SW480 (cell line): ENCODE measurements at places on chromosomes 2 and 18.

- DNase-seq: no peak
Observed at GRCh38 chr2:205586626-205587025, 95.7 kb upstream of the NRP2 start.

DNA sequence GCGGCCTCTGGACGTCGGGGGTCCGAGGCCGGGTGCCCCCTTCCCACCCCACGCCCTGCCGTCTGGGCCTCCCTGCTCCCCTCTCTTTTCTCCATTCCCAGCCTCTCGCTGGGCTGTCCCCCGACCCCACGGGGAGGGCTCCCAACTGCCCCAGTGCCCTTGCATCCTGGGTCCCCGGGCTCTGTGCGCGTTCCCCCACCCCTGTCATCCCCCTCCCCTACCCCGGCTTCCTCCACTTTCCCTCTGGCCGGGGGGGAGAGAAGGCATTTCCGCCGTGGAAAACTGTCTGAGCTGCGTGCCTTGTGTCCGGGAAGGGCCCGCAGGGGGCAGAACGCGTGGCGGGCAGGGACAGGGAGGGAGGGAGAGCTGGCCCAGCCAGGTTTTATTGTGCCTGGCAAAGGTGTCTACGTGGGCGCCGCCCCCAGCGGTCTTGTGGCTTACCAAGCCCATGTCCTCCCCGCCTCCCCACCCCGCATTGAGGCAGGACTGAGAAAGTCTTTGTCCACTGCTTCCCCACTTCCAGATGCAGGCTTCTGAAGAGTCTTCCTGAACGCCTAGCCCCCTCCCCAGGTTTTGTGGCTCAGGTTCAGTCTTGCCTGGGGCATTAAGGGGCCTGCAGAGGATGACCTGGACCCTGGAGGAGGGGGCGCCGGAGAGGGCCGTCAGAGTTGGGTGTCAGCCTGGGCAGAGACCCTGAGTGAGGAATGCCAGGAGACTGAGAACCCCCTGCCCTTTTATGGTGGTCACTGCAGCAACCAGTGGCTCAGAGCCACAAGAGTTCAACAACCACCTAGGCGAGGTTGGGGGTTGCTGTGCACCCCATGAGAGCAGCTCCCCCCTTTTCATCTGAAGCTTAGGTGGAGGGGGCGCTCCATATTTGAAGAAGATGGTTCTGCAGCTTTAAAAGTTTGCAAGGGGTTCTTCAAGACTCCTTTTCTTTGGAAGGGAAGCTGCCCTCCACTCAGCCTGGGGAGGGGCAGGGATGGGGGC, 1.3 kb downstream of the ITM2C start:
- peak; percentile 56 for DNase-seq

- DNase-seq: no peak
Observed at GRCh38 chr2:183371545-183371944, 247.3 kb downstream of the NUP35 start.

GRCh38 chr2:156430980-156431358, 5.2 kb upstream of the GPD2 start:
- peak; percentile 6 for DNase-seq

DNA sequence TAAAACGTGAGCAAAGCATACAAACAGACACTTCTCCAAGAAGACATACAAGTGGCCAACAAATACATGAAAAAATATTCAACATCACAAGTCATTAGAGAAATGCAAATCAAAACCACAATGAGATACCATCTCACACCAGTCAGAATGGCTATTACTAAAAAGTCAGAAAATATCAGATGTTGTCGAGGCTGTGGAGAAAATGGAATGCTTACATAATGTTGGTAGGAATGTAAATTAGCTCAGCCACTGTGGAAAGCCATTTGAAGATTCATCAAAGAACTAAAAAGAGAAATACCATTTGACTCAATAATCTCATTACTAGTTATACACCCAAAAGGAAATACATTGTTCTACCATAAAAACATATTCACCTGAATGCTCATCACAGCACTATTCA, 825.7 kb downstream of the SUCLG1 start:
- DNase-seq: no peak

GRCh38 chr18:20966795-20967194, 144.8 kb downstream of the ROCK1 start:
- DNase-seq: no peak

GRCh38 chr2:15782009-15782751, 158.2 kb upstream of the MYCN start:
- peak; percentile 84 for DNase-seq

GRCh38 chr2:224165901-224166319, 126.8 kb upstream of the SERPINE2 start:
- DNase-seq: no peak

DNA sequence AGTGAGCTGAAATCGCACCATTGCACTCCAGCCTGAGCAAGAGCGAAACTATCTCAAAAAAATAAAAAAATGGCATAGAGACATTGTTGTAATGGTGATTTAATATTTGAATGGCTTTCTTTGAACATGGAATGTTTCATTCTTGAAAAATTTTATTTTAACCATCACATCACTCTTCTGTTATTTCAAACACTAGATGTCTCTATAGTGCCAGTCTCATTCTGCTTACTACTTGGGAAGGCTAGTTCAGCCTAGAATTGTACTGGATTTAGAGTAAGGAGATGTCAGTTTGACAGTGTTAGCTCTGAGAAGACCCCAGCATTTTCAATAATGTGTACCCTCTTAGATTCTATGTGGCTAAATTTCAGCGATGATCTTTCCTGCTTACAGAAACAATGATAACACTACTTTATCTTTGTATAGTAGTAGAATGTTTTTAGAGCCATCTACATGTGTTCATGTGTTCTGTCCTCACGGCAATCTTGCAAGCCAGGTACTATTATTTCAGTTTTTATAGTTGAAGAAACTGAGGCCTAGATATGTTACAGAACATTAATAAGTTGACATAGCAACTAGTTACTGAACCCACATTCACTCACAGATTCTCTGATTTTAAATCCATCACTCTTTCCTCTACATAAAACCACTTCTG, 142.9 kb upstream of the ZSWIM2 start:
- DNase-seq: no peak

- DNase-seq: peak; percentile 3
Observed at GRCh38 chr18:70419526-70419925, 130.7 kb downstream of the SOCS6 start.

DNA sequence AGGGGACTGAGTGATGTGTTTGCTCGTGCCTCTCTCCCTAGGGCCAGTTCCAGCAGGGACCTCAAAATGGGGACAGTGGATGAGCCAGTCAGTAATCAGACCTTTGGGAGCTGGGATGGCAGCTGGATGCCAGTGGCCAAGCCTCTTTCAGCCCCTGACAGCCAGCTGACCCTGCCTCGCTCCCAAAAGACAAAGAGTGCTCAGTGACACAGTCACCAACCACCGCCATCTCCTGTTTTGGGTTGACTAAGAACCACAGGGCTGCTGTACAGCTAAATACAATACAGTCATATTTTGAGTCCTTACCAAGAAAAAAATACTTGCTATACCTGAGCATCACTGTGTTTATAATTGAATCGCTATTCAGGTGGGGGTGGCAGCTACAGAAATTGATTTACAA, 75.7 kb downstream of the POU3F3 start:
- DNase-seq: no peak
